ENCODE measurements at places on chromosomes 16 and 17.
A peak's percentile ranks its signal among the peaks of the same experiment; 100 is the strongest.

DNA sequence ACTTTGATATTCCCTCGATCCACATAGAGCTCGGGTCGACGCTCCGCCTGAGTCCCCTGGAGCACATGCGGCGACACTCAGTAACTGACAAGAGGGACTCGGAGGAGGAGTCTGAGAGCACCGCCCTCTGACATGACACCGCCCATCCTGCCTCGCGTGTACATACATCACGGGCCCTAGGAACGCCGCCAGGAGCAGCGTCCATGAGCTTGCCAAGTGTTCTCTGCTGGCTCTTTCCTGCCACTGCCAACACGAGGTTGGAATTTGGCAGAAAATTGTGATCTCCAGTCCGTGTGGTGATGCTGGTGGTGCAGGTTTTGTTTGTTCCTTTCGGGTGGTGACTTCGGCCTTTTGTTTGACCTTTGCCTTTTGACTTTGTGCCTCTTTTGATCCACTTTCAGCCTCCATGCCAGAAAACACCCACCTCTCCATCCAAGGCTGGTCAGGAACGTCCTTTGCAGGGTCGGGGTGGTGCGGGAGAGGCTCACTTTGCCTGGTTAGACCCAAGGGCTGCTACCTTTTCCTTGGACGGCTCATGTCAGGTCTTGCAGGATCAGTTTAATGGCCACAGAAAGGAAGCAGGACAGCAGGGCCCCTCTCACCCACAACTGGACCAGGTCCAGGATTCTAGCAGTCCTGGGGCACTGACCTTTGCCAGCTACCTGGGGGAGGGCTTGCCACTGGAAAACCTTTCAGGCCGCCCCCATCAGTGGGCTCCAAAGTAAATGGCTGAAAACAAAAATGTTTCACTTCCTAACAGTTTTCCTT lies 27.6 kb downstream of the ELAC2 start:
- no peak for DNase-seq

GRCh38 chr16:26475596-26475995 lies 591.1 kb upstream of the C16orf82 start:
- DNase-seq = no peak

DNA sequence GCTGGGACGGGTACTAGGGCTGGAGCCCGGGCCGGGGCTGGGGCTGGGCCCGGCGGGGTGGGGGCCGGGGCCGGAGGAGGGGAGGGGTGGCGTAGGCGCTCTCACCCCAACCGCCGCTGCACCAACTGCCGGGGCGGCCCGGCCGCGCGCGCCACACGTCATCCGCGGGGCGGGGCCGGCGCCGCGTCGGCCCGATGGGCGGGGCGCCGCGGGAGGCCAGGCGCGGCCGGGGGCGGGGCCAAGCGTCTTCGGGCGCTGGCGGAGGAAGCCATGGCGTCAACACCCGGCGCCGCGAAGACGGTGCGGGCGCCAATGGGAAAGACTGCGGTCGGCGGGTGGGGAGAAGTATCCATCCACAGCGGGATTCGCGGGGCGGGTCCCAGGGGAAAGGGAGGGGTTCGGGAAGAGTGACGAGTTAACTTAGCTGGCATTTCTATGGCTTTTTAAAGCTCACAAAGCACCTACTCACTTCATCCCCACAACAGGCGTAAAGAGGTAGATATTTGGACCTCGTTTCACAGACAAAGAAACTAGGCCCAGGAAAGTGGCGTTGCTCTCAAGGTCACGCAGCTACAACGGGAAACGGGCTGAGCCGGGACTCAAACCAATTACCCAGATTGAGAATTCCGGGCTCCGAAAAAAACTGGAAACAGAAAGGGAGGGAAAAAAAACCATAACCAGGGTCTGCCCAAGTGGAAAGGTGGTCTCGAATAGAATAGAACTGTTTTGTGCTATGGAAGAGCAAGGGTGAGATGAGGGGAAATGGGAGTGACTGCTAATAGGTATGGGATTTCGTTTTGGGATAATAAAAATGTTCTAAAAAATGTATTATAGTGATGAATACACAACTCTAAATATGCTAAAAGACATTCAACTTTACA lies at the start of gene SPAG9:
Gene SPAG9, minus strand, starts transcription at position 130 of the 881 bp plus-strand sequence. CDS start 212 bp downstream, outside the sequence.
- DNase-seq = peak; percentile 91

DNA sequence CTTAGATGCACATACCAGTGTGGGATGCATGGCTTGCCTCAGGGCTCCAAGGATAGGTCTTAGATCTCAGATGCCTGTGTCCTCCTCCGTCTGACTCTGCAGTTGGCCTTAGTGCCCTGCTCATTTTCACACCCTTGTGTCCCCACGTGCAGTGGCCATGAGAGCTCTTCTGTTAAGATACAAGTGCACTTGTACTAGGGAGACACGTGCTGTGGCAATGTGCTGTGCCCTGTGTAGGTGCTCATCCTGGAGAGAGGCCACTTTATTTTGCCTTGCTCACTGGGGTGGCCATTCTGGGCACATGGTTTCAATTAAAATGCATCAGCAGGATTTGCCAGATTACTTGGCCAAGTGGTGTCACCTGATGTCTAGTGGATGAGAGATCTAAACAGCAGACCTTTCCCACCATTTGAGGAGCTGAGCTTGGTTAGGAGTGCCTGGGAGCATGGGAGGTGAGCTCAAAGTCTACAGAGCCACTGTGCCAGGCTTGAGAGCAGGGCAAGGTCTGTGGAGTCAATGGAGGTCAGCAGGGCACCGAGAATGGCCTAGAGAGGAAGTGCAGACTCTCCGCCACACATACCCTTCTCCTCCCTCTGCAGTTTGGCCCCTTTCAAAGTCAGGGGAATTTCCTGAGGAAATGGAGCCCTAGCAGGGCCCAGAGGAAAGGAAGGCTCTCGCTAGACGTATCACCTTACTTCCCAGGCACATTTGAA lies 25.2 kb upstream of the SMPD3 start:
- DNase-seq = no peak

GRCh38 chr17:83174362-83175118 lies 95.1 kb downstream of the METRNL start:
- no peak for DNase-seq

DNA sequence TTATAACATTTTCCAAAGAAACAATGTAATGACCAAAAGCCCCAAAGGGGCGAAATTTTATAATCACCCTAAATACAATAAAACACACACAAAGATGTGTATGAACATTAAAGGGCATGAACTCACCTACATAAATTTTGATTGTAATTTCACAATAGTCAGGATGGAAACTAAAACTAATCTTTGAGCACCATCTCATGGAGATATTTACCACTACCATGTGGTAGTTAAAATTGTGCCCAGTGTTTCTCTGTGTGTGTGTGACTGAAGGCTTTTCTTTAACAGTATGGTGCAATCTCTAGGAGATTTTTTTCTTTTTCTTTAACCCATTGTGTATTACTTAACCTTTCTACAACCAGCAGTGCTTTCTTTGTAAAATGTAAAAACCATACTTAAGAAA lies 19.7 kb upstream of the MEIOC start:
- DNase-seq = peak; percentile 42

DNA sequence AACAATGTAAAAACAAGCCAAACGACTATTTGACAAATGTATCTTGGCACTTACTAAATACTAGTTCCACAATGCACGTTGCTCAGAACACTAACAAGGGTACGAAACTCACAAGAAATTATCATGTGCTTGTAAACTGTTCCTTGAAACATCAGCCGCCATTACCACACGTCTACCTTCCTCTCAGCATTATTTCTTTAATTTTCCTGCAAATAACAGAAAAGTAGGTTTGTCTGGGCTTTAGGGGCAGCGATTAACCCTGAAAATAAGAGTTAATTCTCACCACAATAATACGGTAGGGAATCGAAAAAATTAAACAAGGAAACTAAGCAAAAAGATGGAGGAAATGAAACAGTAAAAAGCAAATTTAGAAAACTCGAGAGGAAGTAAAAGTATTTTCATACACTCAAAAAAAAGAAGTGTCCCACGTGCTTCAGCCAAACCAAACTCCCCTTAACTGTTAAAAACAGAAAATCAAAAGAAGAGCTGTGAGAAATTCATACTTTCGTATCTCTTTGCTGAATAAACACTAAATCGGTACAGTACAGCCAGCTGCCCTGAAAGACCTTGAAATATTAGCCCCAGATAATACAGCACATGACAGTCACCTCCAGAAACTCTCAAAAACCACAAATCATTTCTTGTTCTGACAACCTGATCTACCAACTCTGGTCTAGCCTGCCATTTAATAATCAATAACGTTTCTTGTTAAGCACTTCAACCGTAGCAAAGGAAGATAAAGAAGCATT lies 1.2 kb downstream of the ARHGAP17 start:
- DNase-seq = no peak

- no peak for DNase-seq
Measured at GRCh38 chr17:73399056-73399455, 87.3 kb upstream of the CDC42EP4 start.

GRCh38 chr17:7626956-7627249 lies 718 bp downstream of the SAT2 start:
- no peak for DNase-seq

- no peak for DNase-seq
Measured at GRCh38 chr17:45258981-45259380, 2.9 kb downstream of the SPATA32 start.

- no peak for DNase-seq
Measured at GRCh38 chr17:2932946-2933345, 130.5 kb downstream of the OR1D5 start.

DNA sequence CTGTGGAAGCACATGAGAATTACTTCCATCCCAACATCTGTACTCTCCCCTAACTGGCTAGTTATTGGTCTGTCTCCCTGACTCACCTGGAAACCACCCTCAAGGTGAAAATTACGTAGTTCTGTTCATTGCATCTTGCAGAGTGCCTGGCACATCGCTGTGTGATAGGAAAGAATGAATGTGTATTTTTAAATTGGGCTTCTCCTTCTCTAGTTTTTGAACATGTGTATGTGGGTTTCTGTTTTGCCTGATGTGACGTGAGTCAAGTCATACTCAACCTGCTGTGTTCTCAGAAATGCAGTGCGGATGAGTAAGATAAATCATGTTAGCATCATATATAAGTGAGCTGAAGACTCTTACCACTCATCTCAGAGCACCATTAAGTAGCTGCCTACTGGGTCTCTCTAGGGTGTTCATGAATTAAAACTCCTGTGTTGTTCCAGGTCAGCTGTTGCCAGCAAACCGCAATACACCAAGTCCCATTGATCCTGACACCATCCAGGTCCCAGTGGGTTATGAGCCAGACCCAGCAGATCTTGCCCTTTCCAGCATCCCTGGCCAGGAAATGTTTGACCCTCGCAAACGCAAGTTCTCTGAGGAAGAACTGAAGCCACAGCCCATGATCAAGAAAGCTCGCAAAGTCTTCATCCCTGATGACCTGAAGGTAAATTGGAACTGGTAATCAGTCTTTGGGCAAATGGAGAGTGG lies 50.2 kb downstream of the HLF start:
- no peak for DNase-seq

- DNase-seq = peak; percentile 1
Measured at GRCh38 chr16:89018282-89019158, 41.5 kb upstream of the CBFA2T3 start.

DNA sequence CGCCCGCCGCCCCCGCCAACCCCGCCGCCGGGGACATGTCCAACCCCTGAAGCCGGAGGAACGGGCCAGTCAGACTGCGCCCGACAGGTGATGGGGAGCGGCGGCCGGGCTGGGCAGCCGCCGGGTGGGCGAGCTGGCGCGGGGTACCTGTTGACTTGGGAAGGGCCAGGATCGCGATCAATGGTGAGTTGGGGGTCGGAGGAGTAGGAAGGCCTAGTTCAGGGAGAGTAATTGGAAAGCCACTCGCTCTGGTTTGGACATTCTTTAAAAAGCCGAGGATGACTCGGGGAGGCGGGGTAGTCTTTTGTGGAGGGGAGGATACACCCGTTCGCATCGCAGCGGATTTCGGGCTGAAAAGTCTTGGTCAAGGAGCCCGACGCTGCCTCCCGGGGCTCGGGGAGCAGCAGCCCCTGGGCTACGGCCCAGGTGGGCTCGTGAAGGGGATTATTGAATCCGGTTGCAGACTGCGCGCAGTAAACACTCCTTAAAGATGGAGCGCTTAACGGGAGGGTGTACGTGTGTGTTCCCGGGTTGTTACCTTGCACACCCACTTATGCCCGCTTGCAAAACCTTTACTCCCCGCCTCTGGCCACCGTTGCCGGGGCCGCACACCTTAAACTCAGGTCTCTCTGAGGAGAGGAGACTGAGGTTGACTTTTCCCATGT lies 123.8 kb downstream of the GOSR1 start:
- no peak for DNase-seq

DNA sequence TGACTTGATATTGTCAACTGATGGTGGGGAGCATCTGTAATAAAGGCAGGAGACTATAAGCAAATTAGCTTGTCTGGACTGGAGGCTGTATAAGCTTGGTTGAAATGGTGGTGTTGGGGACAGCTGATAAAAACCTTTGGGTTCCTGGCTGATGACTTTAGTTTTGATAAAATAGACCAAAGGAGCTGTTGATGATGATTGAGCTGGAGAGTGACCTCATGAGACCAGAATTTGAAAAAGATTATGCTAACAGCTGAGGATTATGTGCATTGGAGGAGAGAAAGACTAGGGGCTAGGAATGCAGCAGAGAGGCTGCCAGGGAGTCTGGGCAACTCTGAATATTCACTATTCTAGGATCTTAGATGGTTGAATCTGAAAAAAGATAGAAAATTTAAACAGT lies 8.7 kb upstream of the CDC27 start:
- DNase-seq = no peak

DNA sequence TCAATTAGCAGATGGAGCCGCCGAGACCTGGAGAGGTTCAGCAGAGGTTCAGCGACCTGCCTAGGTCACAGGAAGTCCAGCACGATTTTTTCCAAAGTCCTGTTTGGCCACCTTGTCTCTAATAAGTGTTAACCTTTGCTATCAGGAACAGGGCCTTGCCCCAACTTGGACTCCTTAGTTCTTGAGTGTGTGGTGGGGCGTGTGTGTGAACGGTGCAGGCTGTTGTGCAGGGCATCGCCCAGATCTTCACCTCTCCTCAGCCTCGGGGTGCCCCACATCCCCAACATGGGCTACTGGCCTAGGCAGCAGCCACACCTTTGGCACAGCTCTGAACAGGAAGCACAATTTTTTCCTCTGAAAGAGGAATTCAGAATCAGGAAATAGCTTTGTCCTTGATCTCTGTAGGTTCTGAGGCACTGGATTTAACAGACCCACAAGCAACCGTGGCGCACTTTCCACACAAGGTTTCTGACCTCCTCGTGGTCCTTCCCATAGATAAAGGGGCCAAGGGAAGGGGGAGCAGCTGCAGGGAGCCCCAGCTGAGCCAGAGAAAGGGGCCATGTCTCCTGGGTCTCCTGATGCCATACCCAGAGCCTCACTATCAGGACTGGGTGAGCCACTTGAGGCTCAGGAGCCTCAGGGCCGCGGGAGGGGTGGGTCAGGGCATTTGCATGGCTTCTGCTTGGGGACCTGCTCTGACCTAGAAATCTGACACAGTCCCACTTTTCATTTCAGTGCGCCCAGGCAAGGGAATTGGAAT lies 10.4 kb downstream of the MPRIP start:
- no peak for DNase-seq

All from fibroblast of skin of left biceps (primary cell).